ENCODE measurements at places on chromosomes 12 and 14.

- DNase-seq: no peak
These were observed 1589.7 kb upstream of the FLRT2 start for GRCh38 chr14:83940253-83940652.

- no peak for DNase-seq
These were observed 7.6 kb upstream of the KCNA5 start for GRCh38 chr12:5036031-5036430.

- DNase-seq: no peak
These were observed 21.1 kb downstream of the EVL start for GRCh38 chr14:100086361-100086760.

- DNase-seq: no peak
These were observed 737.7 kb downstream of the DIO2 start for GRCh38 chr14:79473651-79474050.

DNA sequence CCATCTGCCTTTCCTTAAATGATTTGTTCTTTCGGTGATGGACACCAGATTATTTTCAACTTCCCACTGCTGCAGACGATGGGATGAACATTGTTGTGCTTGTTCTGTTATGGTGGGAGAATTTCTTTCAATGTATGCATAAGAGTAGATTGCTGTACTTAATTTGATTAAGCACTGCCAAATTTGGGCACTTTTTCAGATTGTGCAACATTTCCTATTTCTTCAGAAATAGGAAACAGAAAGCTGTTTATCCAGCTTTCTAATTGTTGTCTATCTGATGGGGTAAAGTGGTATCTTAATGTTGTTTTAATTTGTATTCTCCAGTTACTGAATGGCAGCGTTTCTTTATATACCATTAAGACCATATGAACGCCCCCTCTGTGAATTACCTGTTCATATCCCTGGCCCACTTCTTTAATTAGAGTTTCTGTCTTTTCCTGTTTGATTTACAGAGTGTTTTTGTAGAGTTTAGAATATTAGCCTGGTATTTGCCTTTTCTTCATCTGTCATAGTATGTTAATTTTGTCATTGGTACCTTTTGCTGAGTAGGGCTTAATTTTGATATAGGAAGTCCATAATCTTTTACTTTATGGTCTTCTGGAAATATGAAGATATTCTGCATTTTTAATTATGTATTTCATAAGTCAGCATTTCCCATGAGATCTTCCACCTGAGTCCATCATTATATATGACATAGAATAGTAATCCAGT is 59.6 kb downstream of the DIP2B start:
- no peak for DNase-seq

DNA sequence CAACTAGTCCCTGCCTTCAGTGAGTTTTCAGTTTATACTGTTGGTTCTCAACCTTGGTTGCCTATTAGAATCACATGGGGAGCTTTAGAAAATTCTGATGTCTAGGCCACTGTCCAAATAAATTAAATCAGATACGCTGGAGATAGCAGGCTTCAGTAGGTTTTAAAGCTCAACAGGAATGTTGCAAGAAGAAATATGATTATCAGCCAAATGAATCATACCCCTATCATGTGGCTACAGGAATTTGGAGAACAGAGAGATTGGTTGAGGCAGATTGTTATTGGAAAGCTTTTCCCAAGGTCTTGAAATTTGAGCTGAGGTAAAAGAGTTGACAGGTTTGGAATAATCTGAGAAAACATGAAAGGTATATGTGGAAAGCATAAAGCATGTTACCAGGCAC is 125.3 kb downstream of the WIF1 start:
- DNase-seq: no peak

DNA sequence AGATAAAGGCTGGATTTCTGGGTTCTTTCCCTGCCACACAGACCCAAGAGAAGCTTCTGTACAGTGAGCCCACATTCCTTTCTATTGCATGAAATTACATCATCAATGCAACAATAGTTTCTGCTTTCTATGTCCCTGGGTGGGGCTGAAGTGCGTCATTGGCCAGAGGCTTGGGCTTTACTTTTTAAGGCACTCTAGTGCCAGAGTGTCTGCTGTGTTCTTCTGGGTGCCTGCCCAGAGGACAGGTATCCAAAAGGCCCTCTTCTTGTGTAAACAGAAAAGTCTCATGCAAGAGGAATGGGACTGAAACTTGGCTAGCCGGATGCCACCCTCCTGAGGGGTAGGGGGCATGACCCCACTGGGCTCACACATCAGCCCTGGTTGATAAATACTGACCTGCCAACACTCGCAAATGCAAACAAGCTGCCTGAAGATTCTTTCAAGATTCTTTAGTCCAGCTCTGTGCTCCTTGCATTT is 5.9 kb downstream of the KRT86 start:
- peak; percentile 65 for DNase-seq

DNA sequence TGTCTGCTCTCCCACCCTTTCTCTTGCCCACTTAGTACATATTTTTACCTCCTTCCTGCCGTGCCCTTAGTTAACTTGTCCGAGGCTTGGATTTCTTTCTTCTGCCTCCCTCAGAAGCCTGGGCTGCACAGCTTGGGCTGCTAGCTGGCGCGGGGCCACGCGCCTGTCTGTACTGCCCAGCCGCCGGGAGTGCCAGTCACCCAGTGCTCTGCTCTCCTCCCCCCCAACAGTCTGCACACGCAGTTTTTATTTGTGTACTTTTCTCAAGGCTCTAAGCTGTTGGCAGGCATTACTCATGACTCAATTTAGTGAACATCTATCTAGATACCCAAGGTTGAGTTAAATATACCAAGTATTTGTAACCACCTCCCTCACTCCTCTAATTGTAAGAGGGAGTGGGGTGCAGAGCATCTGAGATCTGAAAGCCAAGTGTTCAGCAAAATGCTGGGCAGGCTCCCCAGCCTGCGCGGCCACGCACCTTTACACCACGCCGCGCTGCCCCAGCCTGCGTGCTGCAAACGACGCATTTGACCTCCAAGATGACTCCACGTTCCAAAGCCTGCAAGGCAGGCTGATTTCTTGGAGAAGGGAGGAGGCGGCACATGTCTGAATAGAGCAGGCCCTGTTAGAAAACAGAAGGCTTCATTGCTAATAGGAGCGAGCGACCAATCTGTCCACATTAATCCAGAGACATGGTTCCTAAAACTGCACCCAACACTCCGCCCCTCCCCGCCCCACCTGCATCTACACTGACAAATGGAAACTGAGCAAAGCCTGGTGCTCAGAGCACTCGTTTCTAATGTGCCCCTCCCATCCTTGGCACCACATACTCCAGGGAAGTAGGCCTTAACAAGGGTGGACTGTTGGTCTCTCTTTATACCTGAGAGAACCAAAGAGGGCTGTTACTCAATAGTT is 18.2 kb upstream of the CACNA2D4 start:
- peak; percentile 68 for DNase-seq

- no peak for DNase-seq
These were observed 370.2 kb downstream of the ADGRD1 start for GRCh38 chr12:131323879-131324278.

DNA sequence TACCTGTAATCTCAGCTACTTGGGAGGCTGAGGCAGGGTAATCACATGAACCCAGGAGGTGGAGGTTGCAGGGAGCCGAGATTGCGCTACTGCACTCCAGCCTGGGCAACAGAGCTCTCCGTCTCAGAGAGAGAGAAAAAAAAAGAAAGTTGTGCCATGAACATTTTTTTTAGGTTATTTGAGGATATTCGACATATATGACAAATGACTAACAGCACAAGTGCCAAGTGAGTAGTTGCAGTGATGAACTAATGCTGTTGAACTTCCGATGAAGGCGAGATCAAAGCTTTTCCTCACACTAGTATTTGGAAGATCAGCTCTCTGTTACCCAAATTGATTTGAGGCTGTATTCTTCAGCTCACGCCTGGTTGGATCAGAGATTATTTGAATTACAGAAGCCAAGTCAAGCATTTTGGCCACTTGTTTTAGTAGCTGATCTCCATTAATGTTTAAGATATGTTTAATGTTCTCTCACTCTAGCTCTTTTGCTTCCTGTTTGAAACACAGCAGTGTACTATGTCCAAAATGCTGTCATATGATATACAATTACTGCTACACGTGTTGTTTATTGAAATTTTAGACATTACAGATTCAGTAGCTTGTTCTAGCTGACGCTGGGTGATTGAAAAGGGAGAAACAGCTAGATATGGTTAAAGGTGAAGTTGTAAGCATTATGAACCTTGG is 43.4 kb downstream of the WDR20 start:
- no peak for DNase-seq

GRCh38 chr14:38731962-38732361 is 371.1 kb downstream of the SEC23A start:
- DNase-seq: no peak

GRCh38 chr12:19002216-19002615 is 127.3 kb upstream of the PLEKHA5 start:
- DNase-seq: no peak

DNA sequence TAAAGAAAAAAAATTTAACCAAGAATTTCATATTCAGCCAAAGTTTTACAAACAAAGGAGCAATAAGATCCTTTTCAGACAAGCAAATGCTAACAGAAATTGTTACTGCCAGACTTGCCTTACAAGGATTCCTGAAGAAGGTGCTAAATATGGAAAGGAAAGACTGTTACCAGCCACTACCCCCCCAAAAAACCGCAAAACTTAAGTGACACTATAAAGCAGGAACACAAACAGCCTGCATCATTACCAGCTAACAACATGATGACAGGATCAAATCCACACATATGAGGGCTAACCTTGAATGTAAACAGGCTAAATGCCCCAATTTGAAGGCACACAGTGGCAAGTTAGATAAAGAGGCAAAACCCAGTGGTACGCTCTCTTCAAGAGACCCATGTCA is 55.7 kb downstream of the APOBEC1 start:
- no peak for DNase-seq

DNA sequence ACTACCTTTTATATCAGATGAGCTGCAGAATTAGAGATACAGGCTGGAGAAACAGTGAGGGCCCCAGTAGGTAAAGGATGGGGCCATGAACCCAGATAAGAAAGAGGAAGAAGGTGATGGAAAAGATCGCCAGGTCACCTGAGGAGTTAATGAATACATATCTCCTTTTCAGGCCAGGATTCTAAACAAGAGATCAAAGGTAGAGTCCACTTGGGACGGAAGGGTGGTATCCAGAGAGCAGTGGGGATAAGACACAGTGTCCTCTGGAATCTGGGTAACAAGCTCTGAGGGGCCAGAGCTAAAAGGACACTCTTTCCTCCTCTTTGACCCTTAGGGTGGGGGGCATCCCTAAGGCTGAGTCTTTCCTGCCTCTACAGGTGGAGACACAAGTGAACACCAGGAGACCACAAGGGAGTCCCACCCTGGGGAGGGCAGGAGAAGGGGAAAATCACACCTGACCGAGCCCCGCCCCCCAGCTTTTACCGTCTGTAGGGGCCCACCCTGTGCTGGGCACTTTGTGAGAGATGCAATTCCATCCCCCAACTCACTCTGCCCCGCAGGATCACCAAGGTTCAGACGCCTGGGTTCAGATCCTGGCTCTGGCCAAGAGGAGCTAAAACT is 27.3 kb downstream of the SERPINA1 start:
- no peak for DNase-seq

DNA sequence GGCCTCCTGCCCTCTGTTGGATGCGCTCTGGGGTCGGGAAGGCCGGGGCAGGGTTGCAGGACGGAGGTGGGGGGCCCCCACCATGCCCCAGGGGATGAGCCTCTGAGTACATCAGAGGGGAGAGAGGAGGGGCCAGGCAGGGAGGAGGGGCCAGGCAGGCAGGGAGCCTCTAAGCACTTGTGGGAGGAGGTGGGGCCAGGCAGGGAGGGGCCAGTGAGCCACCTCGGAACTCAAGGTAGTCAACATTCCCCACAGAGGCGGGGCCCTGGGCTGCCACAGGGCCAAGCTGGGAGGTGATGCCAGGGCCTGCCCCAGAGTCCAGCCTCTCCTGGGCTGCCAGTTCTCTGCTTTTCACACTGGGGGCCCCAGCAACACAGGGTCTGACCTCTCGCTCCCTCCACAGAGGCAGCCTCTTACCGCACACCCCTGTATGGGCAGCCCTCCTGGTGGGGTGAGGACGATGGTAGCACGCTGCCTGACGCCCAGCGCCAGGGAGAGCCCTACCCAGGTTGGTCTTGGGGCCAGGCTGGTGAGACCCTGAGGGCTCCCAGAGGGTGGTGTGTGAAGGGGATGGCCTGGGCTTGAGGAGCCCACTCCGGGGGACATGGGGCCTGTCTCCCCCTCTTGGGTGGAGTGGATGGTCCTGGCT is 17.4 kb downstream of the CEP170B start:
- DNase-seq: no peak

DNA sequence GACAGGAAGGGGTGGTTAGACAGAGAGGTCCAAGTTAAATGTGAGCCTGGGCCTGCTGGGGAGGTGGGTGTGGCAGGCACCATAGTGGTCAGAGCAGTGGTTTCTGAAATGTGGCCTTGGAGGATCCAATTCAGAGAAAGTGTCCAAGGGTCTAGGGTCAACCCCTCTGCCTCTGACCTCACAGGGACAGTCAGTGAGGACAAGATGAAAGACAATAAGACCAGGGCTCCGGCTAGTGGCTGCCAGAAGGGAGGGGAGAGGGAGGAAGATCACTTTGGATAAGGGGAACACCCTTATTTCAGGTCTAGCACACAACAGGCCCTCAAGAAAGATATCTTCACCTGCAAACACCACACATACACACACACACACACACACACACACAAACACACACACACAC is 335.1 kb downstream of the MED13L start:
- no peak for DNase-seq

DNA sequence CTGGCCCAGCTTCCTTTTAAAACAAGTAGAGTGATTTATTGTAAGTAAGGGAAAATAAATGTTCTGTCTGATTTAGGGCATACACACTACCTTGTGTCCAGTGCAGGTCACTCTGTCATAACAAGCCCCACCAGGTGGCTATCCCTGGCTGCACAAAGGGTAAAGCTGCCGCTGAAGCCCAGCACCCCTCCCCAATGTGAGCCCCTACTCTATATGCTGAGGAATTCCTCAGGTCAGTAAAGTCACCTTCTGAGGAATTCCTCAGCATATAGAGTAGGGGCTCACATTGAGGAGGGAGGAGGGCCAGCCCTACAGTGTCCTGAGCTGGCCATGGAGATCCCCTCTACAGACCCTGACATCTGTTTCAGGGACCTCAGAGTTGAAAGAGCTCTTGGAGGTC is 67.2 kb downstream of the TBC1D30 start:
- no peak for DNase-seq
